ENCODE measurements at places on chromosomes 1 and 21.
A peak's percentile ranks its signal among the peaks of the same experiment; 100 is the strongest.

- no peak for DNase-seq
Measured at GRCh38 chr1:107879346-107879745, 85.6 kb downstream of the VAV3 start.

GRCh38 chr1:81877940-81878339 lies 77.2 kb downstream of the ADGRL2 start:
- DNase-seq: no peak

DNA sequence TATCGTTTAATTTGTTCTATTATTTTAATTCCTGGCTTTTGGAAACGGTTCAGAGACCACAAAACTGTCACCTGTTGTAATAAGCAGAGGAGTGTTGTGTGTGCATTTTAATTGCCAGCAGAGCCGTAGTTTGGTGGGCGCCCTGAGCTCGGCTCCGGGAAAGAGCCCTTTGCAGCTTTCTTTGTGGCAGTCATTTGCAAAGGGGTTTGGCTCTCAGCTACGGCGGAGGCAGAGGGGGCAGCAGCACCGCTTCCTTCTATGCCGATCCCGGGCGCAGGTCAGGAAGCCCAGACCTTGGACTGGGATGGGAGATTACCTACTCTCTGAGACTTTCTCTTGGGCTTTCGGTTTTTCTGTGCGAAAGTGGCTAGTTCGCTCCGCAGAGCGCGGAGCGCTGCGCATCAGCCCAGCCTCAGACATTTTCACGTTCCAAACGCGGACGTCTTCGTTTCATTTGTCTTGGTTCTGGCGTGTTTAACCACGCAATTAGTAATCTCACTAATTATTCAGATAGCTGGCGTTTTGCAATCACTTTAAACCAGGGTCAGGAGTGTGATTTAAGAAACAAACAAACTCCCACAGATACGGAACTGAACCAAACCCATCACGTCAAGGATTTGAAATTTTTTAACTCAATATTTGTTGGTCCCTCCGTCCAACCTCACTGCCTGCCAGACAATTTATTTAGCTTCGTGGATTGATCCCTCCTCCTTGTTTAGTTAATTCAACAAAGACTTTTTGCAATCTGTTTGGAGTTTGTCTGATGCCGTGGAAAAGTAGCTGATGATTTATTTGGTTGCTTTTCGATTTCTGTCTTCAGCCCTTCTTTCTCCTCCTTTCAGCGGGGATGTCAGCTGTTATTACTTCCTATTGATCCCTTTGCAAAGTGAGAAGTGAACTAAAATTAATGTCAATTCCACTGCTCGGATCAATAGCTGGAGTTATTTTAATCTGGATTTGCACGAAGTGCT lies 3.9 kb downstream of the RNF220 start:
- no peak for DNase-seq

DNA sequence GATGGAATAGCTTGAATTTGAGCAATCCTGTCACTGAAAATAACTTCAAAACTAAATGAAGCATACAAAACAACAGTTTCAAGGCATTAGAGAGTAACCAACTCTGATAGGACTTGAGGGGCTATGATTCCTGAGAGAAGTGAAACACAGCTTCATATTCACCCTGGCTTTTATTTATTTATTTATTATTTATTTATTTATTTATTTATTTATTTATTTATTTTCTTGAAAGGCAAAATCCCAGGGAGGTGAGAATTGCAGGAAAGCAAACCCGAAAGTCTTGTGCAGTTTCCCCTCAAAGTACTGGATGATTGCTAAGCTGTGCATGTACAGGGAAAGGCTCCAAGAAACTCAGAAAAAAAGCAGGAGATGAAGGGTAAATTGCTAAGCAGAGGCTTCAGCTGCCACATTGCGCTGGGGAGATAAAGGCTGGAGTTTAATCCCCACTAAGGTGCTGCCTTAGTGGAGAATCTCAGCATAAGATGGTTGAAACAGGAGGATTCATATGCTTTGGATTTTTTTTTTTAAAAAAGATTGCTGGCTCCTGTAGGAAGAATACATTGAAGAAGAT lies 72.9 kb upstream of the COL24A1 start:
- DNase-seq: no peak

DNA sequence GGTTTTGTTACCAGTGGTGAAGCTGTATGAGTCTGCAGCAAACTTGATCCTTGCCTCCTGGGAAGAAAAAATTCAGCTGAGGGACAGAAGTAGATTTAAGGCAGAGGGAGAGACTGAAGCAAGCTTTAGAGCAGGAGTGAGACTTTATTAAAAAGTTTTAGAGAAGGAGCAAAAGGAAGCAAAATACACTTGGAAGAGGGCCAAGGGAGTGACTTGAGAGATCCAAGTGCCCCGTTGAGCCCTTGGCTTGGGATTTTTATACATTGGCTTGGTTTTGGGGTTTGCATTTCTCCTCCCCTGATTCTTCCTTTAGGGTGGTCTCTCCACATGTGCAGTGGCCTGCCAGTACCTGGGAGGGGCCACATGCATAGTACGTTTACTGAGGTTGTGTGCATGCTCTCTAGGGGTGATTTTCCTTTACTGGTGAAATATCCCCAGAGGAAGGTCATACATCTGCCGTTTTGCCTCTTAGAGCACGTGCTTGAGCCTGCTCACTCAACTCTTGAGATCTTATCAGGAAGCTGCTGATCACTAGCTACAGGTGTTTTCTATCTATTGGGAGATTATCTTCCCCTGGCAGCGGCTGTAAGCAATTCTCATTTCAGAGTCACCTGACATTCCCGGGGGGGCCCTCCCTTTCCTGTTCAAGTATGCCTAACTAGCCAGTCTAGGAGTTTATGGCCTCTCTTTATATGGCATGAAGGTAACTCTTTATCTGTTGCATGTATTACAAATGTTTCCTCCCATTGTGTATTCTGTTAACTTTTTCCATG lies 20.3 kb downstream of the FASLG start:
- DNase-seq: no peak

GRCh38 chr1:235088430-235088829 lies 40.2 kb downstream of the TOMM20 start:
- DNase-seq: no peak

DNA sequence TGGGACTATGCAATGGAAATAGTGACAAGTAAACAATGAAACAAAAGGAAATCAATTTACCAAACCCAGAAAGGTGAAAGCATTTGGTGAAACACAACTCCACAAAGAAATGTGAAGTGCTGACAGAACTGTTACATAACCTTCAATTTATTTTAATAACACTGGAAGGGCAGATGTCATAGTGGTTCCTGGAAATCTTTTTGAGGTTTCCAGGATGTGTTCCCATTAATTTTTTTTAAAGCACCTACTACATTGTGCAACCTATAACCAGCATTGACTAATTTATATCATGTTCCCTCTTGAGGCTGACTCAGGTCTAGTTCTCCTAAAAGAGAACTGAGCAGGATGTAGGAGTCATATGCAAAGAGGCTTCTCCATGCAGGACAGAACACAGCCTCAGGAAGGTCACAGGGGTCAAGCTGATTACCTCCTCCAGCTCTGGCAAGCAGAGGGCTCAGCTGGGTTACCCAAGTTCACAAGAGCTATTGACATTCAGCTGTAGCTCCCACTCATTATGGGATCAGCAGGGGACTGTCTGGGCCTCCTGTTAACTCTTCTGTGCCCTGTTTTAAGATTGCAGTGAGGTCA lies 157.1 kb upstream of the NRIP1 start:
- peak; percentile 20 for DNase-seq

- DNase-seq: no peak
Measured at GRCh38 chr1:175635092-175635491, 108.3 kb downstream of the TNR start.

GRCh38 chr21:37915941-37916309 lies 332 bp downstream of the KCNJ6 start:
- DNase-seq: no peak

- DNase-seq: no peak
Measured at GRCh38 chr1:223873044-223873443, 27.3 kb upstream of the TP53BP2 start.

DNA sequence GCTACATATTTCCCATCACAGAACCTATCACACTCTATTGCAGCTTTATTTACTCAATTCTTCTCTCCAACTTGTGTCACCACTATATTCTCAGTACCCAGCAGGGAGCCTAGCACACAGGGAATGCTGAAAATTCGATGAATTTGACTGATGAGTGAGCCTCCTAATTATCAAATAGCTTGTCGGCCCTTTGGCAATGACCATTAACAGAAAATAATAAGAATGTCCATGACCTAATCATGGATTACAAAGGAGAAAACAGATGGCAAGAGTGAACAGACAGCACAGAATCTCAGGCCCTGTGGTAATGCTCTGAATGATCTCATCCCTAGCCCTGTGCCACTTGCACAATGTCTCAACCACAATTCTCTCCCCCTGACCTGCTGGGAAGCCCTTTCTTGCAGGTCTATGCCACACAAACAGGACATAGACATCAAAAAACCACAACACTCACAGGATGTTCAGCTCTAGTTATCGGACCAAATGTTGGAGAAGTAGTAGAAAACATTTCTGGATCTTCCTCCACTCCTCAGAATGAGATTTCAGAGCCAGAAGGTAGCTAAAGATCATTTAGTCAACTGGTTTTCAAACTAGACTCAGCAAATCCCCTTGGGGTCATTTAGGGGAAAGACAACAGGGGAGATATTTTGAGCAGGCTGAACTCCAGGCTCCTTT lies 68.4 kb downstream of the LUZP1 start:
- peak; percentile 73 for DNase-seq

DNA sequence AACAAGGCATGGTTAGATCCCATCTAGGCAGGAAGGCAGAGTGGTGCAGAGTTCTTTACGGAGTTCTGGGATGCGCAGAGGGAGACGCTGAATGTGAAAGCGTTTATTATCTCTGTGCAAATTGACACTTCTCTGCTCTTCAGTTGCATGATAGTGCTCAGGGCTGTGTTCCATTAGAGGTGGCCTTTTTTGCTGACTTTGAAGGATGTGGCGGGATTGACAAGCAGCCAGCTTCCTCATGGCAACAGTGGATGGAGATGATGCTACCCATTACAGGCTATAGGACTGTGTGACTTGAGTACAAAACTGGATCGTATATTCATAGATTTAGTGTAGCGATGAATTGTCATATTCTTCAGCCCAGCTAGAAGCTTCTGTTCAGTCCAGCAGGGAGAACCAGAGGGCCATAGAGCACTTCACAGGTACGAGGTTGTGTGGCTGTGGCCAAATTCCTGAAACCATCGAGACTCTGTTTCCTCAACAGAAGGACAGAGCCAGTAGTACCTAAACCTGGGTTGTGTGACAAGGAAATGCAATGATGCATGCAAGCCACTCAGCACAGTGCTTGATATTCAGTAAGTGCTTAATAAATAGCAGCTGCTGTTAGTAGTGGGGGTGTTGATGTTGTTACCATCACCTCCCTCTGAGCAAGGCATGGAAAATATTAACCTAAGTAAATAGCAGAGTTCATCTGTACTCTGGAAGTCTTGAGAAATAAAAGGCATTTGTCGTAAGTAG lies 430.0 kb upstream of the KAZN start:
- no peak for DNase-seq

DNA sequence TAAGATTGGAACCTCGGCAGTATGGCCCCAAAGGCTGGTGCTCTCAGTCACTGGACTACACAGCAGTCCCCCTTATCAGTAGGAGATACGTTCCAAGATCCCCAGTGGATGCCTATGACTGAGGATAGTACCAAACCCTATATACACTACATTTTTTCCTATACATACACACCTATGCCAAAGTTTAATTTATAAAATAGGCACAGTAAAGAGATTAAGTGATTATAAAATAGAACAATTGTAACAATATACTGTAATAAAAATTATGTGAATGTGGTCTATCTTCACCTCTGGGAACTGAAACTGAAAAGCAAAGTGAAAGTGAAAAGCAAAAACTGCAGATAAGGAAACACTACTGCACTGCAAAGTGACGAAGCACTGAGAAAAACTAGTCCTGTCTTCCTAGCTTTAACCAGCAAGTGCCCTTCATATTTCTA lies 96.8 kb downstream of the INTS7 start:
- no peak for DNase-seq

GRCh38 chr1:186374303-186375151 lies 526 bp downstream of the TPR start:
- no peak for DNase-seq

DNA sequence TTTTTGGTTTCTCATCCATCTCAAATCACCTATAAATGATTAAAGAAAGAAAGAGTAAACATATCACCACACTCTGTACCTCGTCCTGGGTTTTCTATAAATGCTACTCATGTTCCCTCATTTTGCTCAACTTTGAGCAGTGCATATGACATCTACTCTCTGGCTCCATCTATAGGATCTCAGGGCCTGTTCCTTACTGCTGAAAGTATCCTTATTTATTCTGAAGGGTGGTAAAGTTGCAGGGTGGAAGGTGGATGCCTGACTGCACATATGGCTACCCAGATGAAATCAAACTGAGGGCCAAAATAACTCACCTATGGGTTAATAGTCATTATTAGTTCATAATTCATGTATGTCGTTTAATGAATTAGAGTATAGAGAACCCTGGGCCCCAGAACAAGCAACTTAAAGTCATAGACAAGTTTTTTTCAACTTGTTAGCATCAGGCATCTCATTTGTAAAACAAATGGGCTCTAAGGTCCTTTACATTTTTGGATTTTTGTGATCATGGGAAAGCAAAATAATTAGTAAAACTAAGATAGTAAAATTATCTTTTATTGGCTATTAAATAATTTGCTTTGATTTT lies 46.5 kb downstream of the NCF2 start:
- DNase-seq: peak; percentile 36

GRCh38 chr1:172180501-172181285 lies 239.8 kb upstream of the C1orf105 start:
- DNase-seq: peak; percentile 38

DNA sequence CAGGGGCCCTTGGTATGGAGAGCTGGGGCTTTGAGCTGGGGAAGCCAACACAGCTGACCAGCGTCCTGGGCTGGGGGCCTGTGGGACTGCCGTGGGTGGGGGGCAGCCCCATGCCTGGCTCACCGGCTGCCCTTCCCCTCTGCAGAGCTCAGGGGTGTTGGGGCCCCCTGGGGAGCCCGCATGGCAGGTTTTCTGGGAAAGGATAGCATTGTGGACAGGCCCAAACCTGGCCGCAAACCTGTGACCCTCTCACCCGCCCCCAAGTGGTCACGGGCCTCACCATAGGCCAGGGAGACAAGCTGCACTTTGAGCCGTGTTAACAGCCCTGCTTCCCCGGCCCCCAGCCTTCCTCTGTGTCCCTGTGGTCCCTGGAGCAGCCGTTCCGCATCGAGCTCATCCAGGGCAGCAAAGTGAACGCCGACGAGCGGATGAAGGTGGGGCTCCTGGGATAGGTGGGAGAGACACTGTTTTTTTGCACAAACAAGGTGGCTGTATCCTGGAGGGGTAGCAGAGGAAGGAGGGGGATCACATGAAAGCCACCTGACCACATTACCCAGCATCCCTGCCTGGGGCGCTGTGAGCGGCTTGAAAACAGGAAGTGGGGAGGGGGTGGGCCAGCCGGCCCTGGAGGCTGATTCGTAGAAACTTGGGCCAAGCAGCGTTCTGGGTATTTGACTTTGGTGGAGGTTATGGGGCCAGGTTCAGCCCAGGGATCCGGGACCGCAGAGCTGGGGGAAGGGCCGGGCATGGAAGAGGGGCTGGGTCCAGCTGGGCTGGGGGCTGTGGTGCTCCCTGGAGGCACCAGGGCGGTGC lies 65.9 kb downstream of the PIK3CD start:
- DNase-seq: no peak

Data from fibroblast of skin of left quadriceps (primary cell).